ENCODE measurements at places on chromosomes 6 and 20.

DNA sequence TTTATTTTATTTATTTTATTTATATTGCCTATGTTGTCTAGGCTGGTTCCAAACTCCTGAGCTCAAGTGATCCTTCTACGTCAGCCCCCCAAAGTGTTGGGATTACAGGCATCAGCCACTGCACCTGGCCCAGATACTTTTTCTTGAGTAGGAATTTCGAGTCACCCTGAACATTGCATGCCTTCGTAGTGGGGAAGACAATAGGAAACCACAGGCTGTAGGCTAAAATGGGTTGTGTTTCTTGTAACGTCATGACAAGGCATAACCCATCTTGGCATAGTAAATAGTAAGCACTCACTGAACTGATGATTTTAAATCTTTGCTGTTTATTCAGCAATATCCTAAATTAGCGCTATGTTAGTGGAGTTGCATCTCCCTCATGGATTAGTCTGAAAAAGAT, 34.9 kb downstream of the PTPN1 start:
- no peak for DNase-seq

DNA sequence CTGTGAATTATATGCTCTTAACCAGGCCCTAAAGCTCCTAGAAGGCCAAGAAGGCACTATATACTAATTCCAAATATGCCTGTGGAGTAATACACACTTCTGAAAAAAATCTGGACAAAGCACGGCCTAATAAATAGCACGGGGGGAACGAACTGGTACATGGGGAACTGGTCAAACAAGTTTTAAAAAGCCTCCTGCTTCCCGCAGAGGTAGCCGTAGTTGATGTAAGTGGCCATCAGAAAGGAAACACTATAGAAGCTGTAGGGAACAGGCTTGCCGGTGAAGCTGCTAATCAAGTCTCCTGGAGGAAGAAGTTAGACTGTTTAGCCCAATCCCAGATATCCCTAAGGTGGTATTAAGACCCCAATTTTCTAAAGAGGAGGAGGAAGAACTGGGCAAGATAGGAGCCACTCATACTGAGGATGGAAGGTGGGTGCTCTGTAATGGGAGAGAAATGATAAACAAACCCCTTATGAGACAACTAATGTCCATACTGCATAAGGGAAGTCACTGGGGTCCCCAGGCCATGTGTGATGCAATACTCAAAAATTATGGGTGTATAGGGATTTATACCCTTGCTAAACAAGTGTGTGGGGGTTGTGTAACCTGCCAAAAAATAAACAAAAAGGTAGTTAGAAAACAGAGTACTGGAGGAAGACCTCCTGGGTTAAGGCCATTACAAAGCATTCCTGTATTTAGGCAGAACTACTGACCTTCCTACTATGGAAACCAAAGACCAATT, 27.1 kb upstream of the ZNF318 start:
- no peak for DNase-seq

- no peak for DNase-seq
Observed at GRCh38 chr6:167129562-167129961, 6.7 kb downstream of the CCR6 start.

- DNase-seq, result no peak
Observed at GRCh38 chr6:155408231-155408630, 47.4 kb downstream of the NOX3 start.

DNA sequence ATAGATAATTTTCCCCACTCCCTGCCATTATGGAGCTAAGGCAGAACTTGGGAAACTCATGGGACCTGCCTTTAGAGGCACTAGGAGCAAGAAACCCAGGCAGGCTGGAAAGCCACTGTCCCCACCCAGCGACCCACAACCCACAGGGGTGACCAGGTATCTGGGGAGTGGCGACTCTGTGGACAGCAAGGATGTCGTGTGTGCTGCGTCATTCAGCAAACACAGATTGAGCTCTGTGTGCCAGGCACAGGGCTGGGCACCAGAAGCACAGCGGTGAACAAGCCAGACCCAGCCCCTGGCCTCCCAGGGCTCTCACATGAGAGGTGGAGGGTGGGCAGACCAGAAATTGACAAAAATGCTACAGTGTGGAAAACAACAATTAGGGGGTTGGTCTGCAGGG, 27.7 kb downstream of the DLGAP4 start:
- no peak for DNase-seq

DNA sequence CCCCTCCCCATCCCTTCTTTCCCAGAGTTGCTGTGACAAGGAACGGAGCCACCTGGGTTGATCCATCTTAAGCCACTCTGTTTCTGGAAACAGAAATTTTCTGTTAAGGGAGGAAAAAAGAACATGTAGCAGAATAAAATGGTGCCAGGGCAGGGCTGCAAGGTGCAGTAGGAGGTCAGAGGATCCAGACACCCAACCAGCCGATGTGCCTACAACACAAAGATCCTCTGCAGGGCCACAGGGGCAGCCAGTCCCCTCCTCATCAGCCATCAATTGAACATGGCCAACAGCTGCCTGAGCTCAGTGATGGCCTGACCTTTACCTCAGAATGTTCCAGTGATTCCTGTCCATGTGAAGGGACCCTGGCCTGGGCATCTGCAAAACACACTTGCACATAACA, 11.9 kb downstream of the MDFI start:
- no peak for DNase-seq

DNA sequence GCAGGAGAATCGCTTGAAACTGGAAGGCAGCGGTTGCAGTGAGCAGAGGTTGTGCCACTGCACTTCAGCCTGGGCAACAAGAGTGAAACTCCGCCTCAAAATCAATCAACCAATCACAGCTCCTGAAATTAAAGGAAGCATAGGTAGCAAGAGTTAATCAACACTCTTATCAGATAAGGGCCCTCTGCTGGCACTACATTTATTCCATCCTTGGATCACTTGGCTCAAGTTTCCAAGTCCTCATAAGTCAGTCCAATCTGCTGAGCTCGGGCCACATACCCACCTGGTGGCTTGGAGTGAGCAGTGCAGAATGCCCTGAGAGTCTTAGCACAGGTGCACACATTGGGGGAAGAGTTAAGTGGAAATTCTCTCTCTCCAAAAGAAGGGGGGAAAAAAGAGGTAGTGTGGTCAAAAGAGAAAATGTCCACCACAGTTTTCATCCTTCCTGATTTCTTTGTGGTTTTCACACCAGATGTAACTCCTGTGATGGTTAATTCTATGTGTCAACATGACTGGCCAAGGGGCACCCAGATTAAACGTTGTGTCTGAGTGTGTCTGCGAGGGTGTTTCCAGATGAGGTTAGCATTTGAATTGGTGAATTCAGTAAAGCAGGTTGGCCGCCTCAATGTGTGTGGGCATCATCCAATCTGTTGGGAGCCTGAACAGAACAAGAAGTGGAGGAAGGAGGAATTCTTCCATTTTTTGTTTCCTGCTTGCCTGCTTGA, 14.2 kb upstream of the FAM8A1 start:
- DNase-seq, result no peak

DNA sequence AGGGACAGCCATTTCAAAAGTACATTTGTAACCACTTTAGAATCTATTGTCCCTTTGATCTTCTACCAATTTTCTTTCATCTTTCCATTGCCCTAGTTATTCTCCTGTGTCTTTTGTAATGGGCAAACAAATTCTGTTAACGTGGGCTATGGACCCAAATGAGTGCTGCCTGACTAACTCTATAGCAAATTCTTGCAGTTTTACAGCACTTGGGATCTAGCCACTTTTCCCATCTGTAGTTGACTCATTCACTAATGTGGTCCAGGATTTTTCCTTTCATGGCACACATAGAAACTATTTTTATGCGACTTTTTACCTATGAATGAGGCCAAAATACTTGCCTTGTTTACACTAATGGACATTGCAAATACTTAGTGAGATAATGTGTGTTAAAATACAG, 52.0 kb downstream of the GRIK2 start:
- DNase-seq, result no peak

GRCh38 chr6:110524305-110524704, 47.9 kb upstream of the SLC22A16 start:
- DNase-seq, result no peak

DNA sequence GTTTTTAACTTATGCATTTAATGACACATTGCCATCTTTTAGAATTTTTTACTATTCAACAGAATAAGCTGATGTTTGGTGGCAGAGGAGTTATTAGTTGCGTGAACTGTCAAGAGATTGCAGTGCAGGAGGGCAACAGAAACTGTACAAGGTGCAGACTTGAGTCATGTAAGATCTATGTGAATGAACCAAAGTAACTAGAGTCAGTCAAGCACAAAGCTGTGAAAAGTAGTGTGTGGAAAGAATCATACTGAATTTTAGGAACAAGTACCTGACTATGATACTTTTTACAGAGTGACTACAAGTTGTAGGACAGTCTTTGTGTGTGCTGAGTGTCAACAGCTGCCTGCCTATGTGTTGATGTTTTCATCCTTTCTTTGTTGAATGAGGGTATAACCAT, 2.7 kb upstream of the C6orf163 start:
- no peak for DNase-seq

- no peak for DNase-seq
Observed at GRCh38 chr20:40189621-40190020, 499.4 kb downstream of the MAFB start.

DNA sequence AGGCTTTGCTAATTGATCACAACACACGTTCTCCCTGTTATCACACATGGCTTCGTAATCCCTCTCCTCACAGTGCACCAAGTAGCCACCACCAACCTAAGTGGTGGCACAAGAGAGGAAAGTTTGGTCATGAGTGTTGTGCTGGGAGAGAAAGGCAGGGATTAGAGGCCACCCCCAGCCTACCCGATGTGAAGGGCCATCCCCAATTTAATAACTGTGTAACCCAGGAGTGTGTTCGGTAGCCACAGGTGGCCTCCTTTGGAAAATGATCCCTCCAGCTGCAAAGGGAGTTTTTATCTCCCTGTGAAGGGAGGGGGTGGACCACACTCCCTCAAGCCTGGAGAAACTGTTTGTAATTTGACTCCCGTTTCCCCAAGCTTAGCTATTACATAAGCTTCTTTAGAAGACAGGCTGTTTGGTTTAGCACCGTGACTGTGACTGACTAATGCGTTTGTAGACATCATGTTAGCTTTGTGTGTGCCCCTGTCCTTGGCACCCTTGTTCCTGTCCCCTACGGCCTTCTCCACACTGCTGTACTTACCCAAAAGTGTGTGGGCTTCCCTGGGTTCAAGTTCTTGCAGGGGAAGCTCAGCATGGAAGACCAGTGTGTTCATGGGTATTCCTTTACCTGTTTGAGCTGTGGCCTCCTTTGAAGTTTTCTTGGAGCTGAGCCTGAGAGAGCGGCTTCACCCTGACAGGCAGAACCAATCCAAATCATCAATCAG, 20.6 kb downstream of the PPP1R16B start:
- DNase-seq, result no peak

DNA sequence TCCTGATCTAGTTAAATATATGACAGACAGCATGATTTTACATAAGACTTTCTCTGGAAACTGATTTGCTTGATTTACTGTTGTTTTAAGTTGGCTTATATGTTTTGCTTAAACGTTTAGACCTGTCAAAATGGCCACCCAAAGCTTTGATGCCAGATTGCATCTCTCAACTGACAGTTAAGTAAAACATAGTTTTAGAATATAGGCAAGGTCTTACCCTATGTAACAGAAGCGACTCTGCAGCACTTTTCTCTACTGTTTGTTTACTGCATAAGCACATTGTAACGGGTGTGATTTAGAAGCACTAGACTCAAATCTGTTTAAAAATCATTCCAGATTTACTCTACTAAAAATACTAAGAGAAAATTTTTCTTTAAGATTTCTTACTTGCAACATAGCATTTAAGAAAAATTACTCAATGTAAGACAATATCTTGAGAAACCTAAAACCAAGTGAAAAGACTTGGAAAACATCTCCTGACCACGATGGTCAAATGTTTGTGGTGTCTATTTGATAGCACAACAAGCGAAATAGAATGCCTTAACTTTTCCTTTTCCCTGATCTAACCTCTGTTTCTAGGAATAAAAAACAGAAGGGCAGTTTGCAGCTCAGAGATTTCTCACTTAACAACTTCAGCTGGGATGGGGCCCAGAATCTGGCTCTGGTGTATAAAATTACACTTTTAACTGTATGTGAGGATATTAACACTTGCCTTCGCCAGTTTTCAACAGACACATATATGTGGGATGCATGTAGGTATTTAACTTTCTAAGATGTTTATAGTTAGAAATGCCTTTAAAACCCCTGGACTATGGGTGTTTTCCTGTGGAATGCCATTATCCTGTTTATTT, 47.4 kb downstream of the AIG1 start:
- DNase-seq, result no peak

DNA sequence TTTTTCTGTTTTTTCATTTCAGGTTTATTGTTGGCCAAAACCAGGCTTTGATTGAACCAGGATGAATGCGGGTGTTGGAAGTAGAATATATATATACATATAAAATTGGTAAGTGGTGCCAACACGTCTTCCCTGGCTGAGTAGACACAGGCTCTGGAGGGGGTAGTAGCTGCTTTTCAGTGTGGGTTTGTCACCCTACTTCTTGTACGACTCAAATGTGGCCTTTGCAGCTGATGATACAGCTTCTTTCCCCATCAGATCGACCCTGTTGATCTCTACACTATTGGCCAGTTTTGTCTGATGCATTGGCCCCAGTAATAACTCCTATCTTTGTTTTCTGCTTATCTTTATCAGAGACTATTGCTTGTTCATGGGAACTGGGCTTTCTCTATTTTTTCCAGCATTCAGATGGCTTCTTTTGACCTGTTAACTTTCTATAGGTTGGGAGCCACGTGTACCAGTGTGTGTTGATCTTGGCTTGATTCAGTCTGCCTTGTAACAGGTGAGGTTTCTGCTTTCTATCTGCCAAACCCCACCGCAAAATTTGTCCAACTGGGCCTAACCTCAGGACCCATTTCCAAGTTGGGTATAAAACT, 2.7 kb upstream of the ZNFX1 start:
- DNase-seq, result no peak

DNA sequence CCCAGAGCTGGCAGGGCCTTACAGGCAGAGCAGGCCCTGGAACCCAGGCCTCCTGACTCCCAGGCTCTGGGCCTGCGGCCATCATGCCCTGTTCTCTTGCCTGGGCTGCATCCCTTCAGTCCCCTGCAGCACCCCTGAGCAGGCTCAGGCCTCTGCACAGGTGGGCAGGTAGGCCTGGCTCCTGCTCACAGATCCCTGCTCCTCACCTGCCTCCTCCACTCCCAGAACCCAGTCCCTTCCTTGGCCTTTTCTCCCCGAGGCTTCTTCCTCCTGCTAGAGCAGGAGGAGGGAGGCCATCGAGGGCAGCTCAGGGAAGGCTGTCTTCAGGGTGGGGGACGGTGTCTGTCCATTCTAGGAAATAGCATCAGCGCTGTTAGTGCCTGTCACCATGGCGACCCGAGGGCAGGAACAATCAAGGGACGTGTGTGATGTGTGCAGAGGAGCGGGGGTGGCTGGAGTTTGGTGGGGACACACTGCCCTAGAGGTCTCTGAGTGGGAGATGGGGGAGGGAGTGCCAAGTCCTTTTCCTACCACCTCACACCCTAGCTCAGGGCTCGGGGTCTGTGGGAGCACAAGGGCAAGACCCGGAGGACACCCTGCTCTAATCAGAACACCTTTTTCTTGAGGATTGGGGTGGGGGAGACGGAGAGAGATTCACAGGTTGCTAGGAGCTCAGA, 26.6 kb downstream of the GLP1R start:
- no peak for DNase-seq

- no peak for DNase-seq
Observed at GRCh38 chr6:123489589-123489988, 147.2 kb downstream of the TRDN start.

GRCh38 chr6:24323632-24324337, 34.1 kb downstream of the DCDC2 start:
- DNase-seq, result no peak

- DNase-seq, result no peak
Observed at GRCh38 chr20:35005463-35005961, 49.8 kb downstream of the MYH7B start.

GRCh38 chr20:50092436-50092835, 20.5 kb downstream of the UBE2V1 start:
- no peak for DNase-seq

GRCh38 chr6:6886886-6887285, 220.9 kb upstream of the RREB1 start:
- no peak for DNase-seq

Measured in activated T-cell treated with anti-CD3 and anti-CD28 coated beads for 24 hours (primary cell).